ENCODE measurements at places on chromosomes 2 and 18. TPM values are rescaled to one million over a fixed set of nuclear protein-coding genes. Genes with fewer than 3 reads are reported as not detected.
A peak's percentile ranks its signal among the peaks of the same experiment; 100 is the strongest.

DNA sequence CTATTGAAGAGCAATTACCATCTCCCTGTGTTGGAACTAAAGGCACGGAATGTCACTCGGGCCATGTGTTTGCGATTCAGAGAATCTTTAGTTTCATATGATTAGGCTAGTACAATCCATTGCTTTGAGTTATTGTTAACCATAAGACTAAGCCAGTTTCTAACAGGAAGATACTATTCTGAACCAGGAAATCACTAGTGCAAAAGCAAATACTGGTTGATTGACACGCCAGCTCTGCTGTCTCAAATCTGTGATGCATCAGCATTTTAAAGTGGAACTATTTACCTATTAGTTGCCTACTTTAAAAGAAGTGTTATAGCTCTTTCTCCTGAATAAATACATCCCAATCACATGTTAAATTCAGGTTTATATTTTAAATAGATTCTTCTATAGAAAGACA is 61.9 kb downstream of the AFTPH start:
- no peak for DNase-seq

GRCh38 chr2:157124731-157125130 is 132.8 kb upstream of the GALNT5 start:
- DNase-seq: no peak

DNA sequence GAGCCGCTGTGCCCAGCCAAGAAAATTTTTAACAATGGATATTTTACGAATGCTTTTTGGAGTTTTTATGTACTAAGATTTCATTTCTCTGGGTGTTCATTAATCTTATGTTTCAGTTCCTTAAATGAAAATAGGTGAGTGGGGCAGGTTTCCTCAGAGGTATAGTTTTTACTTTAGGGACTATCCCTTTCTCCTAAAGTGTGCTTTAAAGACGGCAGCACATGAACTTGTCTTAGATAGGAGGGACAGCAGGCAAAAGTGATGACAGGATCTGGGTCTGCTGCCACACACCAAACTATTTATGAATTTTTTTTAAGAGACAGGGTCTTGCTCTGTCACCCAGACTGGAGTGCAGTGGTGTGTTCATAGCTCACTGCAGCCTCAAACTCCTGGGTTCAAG is 8.0 kb upstream of the REL start:
- DNase-seq: no peak

DNA sequence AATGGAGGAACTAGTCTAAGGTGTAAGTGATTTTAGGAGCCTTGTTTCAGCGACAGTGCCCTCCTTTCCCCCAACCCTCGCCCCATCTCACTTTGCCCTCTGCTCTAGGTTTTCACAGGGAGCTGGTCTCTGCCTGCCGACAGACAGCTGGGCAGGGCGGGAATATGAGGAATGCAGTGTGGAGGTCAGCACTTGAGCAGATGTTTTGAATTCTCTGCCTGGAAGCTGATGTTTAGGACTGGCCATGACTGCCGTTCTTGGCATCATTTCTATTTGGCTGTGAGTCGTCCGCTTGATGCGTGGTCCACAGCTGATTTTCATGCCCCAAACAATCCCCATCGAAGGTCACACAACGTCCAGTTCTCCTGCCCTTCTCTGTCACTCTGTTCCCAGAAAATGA is 55.1 kb upstream of the SIX3 start:
- DNase-seq: no peak

- DNase-seq: no peak
These were observed 82.2 kb upstream of the SLC1A4 start for GRCh38 chr2:64906853-64907536.

DNA sequence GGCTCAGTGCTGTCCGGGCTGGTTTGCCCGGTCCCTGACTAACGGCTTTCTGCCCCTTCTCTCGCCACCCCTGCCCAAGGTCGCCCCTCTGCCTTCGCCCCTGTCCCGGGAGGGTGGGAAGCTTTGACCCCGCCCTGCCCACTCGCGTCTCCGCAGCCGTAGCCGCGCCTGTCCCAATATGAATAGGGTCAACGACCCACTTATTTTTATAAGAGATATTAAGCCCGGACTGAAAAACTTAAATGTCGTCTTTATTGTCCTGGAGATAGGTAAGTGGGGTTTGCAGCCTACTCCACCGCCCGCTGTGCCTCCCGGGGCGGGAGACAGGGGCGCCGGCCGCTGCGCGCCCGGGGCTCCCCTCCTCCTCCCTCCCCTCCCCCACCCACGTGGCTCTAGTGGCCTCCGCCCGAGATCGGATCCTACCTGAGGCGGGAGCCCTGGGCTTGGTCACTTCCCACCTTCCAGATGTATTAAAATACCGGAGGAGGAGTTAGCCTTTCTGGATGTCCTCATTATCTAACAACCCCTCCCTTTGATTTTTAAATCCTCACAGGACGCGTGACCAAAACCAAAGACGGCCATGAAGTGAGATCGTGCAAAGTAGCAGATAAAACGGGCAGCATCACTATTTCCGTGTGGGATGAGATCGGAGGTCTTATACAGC is 633 bp downstream of the NABP1 start:
- DNase-seq: peak; percentile 62

DNA sequence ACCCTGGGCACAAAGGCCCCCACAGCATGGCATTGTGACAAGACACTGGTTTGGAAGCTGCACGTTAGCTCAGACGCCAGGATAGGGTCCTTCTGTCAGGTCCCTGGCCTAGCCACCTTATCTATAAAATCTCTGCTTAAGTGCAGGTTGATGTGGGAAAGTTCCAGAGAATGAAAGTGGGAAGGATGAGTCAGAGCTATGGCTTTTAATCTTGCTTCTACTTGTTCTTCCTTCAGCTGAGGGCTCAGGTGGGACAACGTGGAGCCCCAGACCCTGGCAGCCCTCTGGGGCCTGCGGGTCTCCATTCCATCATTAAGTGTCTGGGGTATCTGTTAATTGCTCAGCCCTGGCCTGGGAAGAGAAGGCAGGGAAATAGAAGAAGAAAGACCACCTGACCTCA is 64.5 kb downstream of the CELF4 start:
- DNase-seq: peak; percentile 7

DNA sequence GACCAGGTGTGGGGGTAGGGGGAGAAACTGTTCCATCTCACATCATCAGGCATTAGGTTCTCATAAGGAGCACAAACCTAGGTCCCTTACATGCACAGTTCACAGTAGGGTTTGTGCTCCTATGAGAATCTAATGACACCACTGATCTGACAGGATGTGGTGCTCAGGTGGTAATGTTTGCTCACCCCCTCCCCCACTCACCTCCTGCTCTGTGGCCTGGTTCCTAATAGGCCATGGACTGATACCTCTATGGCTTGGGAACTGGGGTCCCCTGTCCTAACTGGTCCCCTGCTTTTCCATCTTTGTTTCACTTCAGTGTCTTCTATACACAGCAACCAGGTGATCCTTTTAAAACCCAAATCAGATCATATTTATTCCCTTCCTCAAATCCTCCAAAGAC is 267.8 kb downstream of the TNS1 start:
- no peak for DNase-seq

DNA sequence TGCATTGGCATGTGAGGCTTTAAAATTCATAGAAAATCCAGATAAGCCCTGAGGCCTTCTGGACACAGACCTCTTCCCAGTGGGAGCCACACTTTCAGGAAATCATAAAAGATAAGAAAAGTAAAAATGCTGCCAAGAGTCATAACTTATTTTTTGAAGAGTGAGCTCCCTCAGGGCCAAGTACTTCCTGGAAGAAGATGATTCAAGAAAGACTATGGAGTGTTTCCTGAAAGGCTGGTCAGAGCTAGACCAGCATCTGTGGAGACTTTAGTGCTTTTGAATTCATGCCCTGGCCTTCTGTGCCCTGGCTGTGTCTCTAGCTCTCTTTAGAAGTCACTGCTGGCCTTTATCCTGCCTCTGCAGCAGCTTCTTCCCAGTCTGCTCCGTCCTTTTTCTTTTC is 6.4 kb upstream of the XDH start:
- DNase-seq: peak; percentile 65

- DNase-seq: peak; percentile 95
These were observed 2.5 kb downstream of the ARMC9 start for GRCh38 chr2:231200805-231201474.

DNA sequence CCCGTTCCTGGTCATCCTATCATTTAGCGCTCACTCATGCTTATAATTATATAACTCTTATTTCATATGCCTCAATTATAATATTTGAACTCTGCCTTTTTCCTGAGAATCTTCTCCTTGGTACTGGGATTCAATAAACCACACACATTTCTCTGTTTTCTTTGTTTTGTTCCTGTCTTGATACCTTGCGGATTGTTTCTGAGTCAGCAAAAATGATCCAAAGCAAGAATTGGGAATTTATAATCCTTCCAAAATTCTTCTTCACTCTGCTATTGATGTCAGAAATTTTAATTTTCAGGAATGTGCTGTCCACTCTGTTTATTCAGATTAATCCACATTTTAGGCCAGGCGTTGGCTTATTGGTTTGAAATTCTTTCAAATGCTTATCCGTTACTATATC is 886.0 kb downstream of the SUCLG1 start:
- no peak for DNase-seq

- DNase-seq: no peak
These were observed 101.7 kb downstream of the SOCS6 start for GRCh38 chr18:70390371-70391090.

GRCh38 chr2:222105046-222105445 is 193.8 kb downstream of the PAX3 start:
- peak; percentile 80 for DNase-seq

- DNase-seq: peak; percentile 27
These were observed 42.7 kb upstream of the ACMSD start for GRCh38 chr2:134795765-134796164.

DNA sequence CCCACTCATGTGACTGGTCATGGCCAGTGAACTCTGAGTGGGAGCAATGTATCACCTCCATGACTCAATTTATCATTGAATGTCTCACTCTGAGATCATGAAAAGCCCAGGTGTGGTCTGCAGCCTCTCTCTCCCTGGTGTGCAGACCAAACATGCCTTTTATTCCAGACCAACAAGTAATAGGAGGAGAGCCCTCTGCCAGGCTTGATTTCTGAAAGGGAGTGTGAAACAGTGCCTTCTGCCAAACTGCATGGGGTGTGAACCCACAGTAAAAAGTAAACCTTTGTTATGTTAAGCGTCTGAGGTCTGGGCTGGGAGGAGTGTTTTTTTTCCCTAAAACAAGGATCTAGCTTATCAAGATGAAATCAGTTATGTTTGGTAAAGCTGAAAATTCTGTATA is 601.2 kb downstream of the ADCYAP1 start:
- no peak for DNase-seq

GRCh38 chr2:1020206-1020605 is 69.6 kb downstream of the SNTG2 start:
- no peak for DNase-seq

- peak; percentile 96 for DNase-seq
These were observed 168.9 kb downstream of the ANTXR1 start for GRCh38 chr2:69181806-69182427.

- peak; percentile 79 for DNase-seq
These were observed 112.5 kb upstream of the SLC38A11 start for GRCh38 chr2:165067643-165068486.

- DNase-seq: no peak
These were observed 440.6 kb downstream of the LRRTM4 start for GRCh38 chr2:77081597-77081996.

DNA sequence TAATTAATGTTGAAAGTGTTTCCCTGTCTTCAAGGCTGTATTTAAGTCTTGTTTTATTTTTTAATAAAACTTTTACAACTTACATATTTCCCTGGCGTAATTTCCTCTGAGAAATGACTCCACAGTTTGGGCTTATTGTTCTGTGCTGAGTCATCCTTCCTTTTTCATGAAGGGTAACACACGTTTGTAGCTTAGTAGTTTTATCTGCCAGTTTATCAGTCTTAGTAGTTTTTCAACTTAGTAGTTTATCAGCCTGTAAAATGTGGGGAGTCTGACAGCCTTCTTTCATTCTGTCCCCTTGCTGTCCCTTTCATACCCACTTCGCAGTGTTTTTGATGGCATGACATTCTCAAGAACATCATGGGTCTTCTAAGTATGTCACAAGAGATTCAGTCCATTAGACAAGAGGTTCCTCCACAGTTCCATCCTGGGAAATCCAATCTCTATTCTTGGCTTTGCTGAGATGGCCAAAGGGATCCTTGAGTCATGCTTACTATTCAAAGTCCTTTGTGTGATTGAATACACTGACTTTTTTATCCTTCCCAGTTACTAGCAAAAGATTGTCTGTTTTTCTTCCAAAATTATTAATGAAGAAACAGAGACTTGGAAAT is 60.0 kb upstream of the SGPP2 start:
- DNase-seq: peak; percentile 58

- DNase-seq: peak; percentile 82
These were observed 221.3 kb downstream of the FHOD3 start for GRCh38 chr18:36518839-36519238.

- peak; percentile 84 for DNase-seq
These were observed 18.3 kb downstream of the YPEL5 start for GRCh38 chr2:30165050-30165520.

DNA sequence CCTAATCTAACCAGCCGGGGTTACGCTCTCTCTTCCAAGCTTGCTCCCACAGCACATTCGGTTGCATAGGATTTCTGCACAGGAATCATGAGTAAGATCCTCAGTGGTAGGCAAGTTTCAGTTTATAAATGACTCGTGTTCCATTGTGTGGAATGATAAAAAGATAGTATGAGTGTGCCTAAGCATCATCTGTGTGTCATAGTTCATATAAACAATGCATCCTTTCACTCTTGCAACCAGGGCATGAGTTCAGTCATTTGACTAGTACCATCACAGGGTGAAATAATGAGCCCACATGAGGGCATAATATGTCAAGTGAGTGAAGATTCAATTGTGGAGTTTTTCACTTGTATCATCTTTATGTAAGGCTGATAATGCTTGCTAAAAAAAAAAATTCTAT is 417.1 kb upstream of the CDH2 start:
- peak; percentile 58 for DNase-seq

- no peak for DNase-seq
These were observed 720.3 kb downstream of the DPP10 start for GRCh38 chr2:115162494-115163293.

- peak; percentile 2 for DNase-seq
These were observed 120.5 kb upstream of the POU3F3 start for GRCh38 chr2:104733226-104733943.

DNA sequence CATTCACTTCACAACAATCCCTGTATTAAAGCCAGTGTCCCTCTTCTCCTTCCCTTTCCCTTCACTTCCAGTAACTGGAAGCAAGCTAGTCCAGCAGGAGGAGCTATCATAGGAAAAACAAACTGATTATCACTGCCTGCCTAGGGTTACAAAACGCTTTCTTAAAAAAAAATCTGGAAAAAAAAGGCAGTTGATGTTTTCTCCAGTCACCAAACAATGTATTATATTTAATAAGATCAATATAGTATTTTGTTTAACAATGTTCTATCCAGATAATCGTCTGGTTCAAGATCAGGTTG is 78.8 kb upstream of the ITGB6 start:
- peak; percentile 37 for DNase-seq

- no peak for DNase-seq
These were observed 10.7 kb upstream of the SLC14A1 start for GRCh38 chr18:45713239-45713638.

- peak; percentile 14 for DNase-seq
These were observed 86.2 kb upstream of the COL5A2 start for GRCh38 chr2:189265696-189266320.

TXNDC9 gene
- total RNA-seq: 83.6 TPM

CCDC74B gene
- 5.8 TPM for total RNA-seq

XDH gene
- not detected for total RNA-seq

KCNK3 gene
- total RNA-seq: 2.8 TPM

SELENOI gene
- total RNA-seq: 19.8 TPM

PROM2 gene
- total RNA-seq: 2.9 TPM

CIB4 gene
- total RNA-seq: not detected

ASXL3 gene
- not detected for total RNA-seq

GCA gene
- total RNA-seq: 31.4 TPM

POTEF gene
- not detected for total RNA-seq

SLC4A5 gene
- total RNA-seq: not detected

TMEM200C gene
- total RNA-seq: 0.54 TPM

PSD4 gene
- total RNA-seq: 14.7 TPM

TFCP2L1 gene
- 0.12 TPM for total RNA-seq
